NCI-H1930 (cell line): ENCODE measurements at places on chromosomes 1 and 21.

GRCh38 chr1:66217021-66217420 lies 316.9 kb upstream of the SGIP1 start:
- DNase-seq = no peak

- DNase-seq = no peak
Observed at GRCh38 chr1:89302697-89303332, 30.2 kb upstream of the GBP5 start.

GRCh38 chr1:205440476-205441317 lies 15.1 kb downstream of the BLACAT1 start:
- no peak for DNase-seq

- no peak for DNase-seq
Observed at GRCh38 chr1:59307591-59307990, 10.7 kb downstream of the FGGY start.

- no peak for DNase-seq
Observed at GRCh38 chr1:45753248-45754037, 3.0 kb upstream of the IPP start.

DNA sequence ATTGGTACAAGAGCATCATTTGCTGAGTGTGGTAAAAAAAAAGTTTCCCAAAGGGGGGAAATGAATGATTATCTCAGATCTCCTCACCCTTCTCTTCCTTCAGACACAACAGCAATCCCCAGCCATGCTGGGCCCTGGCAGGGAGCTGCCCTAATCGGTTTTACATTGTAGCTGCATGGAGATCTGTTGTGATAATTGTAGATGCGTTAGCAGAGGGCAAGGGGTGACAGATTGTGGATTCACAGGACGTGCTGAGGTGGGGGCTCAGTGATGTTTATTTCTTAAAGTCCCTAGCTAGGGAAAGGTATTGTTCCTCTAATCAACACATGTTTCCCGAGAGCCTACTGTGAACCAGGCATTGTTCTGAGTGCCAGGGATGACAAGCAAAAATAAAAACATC lies 304.1 kb downstream of the PBX1 start:
- DNase-seq = no peak

DNA sequence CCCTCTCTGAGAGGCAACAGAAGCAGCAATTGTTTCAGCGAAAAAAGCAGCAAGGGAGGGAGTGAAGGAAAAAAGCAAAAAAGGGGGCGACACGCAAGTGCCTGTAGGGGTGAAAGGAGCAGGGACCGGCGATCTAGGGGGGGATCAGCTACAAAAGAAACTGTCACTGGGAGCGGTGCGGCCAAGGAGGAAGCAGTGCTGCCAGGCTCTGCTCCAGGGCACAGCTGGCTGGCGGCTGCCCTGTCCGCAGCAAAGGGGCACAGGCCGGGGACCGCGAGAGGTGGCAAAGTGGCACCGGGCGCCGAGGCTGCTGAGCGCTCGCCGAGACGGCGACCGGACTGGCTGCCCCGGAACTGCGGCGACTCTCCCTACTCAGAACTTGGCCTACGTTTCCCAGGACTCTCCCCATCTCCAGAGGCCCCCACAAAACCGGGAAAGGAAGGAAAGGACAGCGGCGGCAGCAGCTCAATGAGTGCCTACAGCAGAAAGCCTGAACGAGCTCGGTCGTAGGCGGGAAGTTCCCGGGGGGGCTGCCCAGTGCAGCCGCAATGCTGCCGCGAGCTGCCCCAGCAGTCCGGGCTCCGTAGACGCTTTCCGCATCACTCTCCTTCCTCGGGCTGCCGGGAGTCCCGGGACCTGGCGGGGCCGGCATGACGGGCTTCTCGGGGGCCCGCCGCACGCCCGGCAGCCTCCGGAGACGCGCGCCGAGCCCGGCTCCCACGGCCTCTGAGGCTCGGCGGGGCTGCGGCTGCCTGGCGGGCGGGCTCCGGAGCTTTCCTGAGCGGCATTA lies 1.0 kb upstream of the CDKN2C start:
- no peak for DNase-seq

DNA sequence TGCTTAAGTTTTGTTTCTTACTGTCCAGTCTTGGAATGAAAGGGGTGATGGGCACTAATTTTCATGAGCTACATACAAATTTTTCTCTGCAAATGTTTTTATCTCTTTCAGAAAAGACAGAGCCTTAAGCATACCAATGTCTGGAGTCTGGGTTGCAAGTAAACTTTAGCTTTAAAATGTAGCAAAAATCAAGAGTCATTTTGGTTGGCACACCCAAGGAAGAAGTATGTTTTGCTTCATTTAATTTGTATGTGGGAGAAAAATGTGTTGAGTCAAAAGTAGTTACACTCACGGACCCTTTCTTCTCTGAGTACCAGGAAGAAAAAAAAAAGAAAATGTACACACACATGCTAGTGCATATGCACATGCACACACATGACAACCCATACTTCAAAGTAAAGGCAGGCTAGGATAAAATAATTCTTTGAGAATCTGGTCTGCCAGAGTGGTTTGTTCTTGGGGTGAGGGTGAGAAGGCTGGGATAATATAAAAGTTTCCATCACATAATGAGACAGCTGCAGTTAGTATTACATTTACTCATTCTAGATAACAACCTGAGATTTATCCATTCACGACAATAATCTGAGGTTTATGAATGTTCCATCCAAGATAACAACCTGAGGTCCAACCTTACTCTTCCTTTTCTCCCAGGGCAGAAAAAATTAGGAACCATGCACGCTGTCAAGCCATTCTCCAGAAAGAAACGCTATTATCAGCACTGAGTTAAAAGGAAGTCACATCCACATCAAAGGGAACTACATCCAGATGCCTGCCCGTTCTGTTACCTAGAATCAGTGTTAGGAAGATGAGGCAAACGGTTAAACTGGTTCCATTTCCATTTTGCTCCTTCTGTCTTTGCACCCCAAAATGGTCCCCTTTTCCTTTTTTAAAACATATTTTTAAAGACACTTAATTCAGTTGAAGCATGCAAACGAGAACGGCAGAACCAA lies 9.3 kb downstream of the DPYD start:
- DNase-seq = no peak

DNA sequence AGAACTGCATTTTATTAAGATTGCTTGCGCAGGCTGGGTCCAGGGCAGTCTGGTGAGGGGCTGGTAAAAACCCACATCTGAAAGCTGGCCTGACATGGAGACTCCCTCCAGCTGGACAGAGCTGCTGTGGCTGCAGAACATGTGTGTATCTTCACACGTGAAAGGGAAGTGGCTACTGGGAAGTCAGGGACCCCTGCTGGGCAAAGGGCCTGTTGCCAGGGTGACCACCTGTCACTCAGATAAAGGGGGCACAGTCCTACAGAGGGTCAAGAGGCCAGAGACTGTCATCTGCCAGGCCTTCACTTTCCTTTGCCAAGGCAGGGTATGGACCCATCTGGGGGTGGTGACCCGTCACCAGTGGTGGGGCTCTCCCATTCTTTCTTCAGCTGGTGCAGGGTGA lies 17.5 kb downstream of the NKAIN1 start:
- DNase-seq = no peak

GRCh38 chr1:62599044-62599443 lies 1.7 kb downstream of the ANGPTL3 start:
- no peak for DNase-seq

DNA sequence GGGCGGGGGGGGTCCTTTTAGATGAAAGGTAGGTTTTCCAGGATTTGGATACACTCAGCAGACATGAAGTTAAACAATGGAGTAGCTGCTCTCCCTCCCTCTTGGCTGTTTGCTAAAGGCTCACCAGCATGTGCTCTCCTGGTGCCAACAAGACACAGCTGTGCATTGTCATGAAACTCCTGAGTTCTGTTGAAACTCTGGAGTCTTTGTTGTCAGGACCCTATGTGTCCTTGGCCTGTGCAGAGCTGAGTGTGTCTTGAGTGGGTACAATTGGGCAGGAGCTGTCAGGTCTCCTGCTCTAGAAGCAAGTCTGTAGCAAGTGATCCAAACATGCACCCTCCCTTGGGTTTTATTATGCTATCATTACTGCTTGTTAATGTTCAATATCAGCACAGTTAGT lies 12.7 kb downstream of the TBX19 start:
- DNase-seq = no peak

- DNase-seq = no peak
Observed at GRCh38 chr1:214362188-214362882, 81.4 kb downstream of the SMYD2 start.

- no peak for DNase-seq
Observed at GRCh38 chr1:222769971-222770620, 33.1 kb downstream of the FAM177B start.

GRCh38 chr1:77541162-77541545 lies 141.3 kb downstream of the ZZZ3 start:
- DNase-seq = no peak

DNA sequence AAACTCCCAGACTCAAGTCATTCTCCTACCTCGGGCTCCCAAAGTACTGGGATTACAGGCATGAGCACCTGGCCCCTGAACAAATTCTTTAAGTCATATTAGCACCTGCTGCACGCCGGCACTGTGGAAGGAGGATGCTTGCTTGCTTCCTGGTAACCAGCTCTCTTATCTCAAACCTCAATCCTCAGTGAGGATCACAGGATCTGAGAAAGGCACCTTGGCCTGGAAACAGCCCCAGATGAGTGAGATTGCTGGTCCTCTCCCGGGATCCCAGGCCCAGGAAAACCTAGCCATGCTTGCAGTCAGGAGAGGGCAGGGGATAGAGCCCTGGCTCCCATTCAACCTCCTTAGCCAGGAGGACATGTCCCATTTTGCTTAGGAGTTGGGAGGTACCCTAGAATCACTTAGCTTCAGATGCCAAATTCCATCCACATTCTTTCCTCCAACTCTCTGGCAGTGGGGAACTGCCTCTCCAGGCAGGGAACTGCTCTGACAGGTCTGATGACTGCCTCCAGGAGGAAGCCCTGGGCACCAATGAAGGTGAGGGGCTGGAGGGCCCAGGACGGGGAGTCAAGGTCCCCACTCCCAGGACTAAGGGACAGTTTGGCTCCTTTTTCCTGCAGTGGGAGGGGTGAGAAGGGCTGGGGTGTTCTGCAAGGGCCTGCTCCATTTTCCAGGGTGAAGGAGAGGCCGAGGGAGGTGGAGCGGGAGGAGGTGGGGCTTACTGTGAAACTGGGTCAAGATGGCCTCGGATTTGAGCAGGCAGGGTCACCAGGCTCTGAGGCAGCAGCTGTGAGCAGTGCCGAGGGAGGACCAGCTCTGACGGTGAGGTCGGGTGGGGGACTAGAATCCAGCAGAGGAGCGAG lies 9.5 kb downstream of the GPR37L1 start:
- no peak for DNase-seq

GRCh38 chr1:13764588-13765332 lies 64.8 kb downstream of the PRDM2 start:
- DNase-seq = no peak

DNA sequence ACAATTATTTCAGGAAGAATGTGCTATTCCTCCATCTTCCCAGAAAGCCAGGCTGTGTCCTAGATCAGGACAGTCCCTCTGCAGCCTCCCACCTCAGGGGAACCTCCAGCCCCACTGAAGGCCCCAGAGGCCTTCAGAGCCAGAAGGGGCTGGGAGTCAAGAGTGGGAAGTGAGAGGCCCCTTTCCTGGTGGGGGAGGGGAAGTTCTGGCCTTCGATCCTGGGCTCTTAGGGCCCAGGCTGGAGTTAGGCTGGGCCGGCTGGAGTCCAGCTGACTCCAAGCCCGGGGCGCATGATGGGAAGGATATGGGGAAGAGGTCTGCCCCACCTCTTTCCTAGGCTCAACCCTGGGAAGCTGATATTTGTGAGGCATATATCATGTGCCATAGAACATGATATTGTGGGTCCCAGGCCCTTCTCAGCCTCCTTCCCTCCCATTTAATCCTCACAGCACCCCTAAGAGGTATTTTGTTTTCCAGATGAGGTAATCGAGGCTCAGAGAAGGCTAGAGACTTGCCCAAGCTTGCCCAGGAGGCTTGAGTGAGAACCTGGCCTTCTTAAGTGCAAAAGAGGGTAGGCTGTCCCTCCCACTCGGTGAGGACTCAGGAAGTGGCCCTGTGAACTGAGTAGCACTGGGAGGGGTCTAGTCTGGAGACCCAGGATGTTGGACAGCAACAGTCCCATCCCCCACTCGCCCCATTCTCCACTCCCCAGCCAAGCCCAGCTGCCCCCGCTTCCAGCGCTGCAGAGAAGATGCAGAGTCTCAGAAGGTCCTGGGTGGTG lies 18.6 kb upstream of the HSPG2 start:
- no peak for DNase-seq

GRCh38 chr1:237817277-237817676 lies 73.4 kb downstream of the ZP4 start:
- DNase-seq = no peak

- DNase-seq = no peak
Observed at GRCh38 chr1:172638885-172639831, 19.7 kb upstream of the FASLG start.

GRCh38 chr1:114482585-114482984 lies 28.4 kb downstream of the TRIM33 start:
- no peak for DNase-seq

GRCh38 chr1:184604152-184604900 lies 150.3 kb downstream of the EDEM3 start:
- DNase-seq = no peak

GRCh38 chr1:25126562-25126961 lies 105.7 kb downstream of the SYF2 start:
- DNase-seq = no peak

DNA sequence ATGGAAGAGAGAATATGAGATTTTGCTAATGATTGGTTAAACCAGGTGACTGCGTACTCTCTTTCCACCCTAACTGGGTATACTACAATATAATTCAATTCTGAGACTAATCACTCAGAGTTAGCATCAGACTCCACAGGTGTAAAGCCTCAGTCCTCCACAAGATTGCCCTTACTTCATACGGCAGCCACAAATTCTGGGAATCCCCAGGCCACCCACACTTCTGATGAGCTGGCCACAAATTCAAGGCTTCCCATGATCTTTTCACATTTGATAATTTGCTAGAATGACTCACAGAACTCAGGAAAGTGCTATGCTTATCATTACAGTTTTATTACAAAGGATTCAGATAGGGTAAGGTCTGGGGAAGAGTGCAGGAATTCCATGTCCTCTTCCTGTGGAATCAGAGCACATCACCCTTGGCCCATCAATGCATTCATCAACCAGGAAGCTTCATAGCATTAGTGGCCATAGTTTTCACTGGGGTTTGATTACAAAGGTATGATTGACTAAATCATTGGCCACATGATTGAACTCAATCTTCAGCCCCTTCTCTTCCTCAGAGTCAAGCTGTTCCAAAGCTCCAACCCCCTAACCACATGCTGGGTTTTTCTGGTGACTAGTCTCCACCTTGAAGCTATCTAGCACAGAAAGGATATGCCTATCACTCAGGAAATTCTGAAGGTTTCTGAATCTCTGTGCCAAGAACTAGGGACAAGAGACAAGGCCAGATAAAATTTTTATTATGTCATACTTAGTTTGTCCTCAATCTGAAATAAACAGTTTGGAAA lies 131.7 kb downstream of the HHIPL2 start:
- DNase-seq = no peak

DNA sequence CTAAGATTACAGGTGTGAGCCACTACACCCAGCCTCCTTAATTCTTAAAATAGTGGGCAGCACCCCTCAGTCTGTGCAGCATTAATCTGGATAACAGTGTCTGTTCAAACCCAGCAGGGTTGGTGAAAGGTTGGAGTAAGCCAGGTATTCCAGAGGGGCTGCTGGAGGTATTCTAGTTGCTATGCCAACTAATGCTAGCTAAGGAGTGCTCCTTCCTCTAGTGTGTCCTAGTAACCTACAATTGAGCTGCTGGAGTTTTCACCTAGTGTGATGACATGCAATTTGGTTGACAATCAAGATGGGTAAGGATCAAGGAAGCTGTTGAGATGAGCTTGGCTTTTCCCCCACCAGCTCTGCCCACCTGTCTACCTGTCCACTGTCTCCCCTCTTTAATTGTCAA lies 100.2 kb upstream of the IPO9 start:
- no peak for DNase-seq
